A673 (cell line): ENCODE measurements at places on chromosomes 2 and 18. TPM values are rescaled to one million over a fixed set of nuclear protein-coding genes. Genes with fewer than 3 reads are reported as not detected.

The SMIM21 gene
- total RNA-seq, result not detected in 2 replicates

DNA sequence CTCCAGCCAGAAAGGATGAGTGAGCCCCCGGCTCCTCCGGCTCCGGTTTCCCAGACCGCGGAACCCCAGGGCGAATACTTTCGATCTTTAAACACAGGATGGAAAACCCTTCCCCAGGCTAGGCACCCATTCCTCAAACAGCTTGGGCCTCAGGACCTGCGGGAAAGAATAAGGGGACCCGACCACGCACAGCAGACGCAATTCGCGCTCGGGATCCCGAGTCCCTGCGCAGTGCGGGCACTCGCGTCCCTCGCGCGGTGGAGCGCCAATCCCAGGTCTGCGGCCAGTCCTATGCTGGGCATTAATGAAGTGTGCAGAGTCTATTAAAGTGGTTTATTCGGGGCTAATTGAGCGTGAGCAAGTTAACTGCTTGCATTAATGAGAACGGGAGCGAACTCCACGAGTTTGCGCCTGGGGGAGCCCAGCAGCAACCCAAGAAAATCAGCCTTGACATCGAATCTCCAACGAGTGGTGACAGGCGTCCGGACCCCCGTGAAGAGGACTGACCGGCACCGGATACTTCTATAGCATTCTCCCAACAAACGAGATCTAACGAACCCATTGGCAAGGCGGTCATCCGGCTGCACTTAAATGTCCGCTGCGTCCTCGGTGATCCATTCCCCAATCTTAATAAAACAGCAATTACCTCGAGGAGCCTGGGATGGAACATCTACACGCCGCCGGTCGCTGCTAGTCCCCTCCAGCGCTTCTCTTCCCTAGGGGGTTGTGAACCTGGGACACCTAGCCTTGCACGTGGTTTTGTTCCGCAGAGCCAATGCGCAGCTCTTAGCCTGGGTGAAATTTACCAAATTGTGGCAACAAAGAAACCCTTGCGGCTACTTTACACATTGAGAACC is 1.6 kb downstream of the OSR1 start:
- peaks cover 96% of the 10 kb centered on the region for H3K27me3 ChIP-seq
- DNase-seq, result no peak
- H3K4me3 ChIP-seq, result no peak overlapping the region

DNA sequence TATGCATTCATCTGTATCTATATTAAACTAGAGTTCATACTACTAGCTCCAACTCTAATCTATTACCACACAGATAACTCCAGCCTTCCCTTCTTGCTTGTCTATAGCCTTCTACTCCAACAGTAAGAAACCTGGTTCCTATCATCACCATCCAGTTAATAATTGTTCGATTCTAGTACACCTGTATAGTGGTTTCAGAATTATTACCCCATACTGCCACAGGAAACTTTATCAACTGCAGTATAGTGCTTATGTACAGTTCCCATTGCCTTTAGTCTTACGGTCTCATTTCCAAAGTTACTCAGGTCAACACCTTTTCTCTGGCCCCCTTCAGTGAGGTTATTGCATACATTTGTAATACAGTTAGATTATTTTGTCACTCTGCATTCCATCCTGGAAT is 14.5 kb downstream of the METTL8 start:
- H3K36me3 ChIP-seq, result no peaks in the 10 kb centered on the region
- DNase-seq, result no peak
- H3K27me3 ChIP-seq, result no peaks in the 10 kb centered on the region

The DGUOK gene
- total RNA-seq, result 106 and 107 TPM in 2 replicates

- no peak overlapping the region for H3K4me3 ChIP-seq
- no peaks in the 10 kb centered on the region for H3K27me3 ChIP-seq
- no peaks in the 10 kb centered on the region for H3K36me3 ChIP-seq
- no peak overlapping the region for H3K27ac ChIP-seq
- DNase-seq, result no peak
- H3K4me1 ChIP-seq, result peaks cover 4% of the 10 kb centered on the region
Observed at GRCh38 chr18:61844726-61845125, 48.1 kb downstream of the RNF152 start.

DNA sequence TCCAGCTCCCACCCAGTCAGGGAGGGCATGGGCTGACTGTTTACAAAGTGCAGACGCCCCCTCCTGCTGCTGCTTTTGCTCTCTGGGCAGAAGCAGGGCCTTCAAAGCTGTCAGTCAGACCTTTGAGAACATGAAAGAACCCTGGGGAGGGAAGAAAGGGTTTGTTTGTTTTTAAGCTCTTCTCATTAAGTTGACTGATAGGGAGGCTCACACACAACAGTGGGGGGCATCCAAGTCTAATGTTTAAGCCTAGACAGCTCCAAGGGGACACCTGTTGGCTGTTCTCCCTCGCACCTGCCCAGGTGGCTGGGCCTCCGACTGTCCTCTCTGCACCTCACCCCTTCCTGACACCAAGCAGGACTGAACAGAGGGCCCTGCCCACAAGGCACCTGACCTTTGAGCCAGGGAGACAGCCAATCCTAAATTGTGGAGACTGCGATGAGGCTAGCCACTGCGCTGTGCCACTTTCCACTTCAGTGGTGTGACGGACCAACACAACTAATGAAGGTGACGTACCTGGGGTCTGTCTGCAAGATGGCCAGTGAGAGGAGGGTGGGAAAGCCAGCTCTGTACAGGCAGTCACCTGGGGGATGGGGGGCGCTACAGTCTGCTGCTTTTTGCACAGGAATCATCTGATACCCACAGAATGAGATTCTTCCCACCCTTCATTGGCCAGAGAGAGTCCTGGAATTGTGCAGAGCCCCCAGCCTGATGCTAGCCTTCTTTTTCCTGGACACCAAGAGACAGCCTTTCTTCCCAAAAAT is 16.3 kb downstream of the ST6GAL2 start:
- no peak overlapping the region for H3K4me3 ChIP-seq
- H3K4me1 ChIP-seq, result no peaks in the 10 kb centered on the region
- H3K27me3 ChIP-seq, result no peaks in the 10 kb centered on the region

DNA sequence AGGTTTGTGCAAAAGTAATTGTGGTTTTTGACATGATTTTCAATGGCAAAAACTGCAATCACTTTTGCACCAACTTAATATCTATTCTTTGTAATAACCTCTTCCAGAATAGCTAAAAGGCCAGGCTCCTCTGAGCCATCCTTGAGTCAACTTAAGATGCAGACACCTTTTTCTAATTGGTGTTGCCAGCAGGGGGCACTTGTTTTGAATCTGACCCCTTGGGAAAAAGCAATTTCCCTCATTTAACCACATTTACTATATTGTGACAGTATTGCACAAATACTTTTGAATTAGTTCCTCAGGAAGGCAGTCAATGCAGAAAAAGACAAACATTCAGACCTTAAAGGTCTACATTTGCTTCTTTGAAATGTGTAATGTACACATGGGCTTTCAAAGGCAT is 78.6 kb upstream of the GALNT5 start:
- no peak for DNase-seq
- no peak overlapping the region for H3K4me3 ChIP-seq
- no peaks in the 10 kb centered on the region for H3K27me3 ChIP-seq
- no peak overlapping the region for H3K27ac ChIP-seq
- no peaks in the 10 kb centered on the region for H3K36me3 ChIP-seq
- H3K4me1 ChIP-seq, result peaks cover 37% of the 10 kb centered on the region

The CYTIP gene
- total RNA-seq, result not detected in 2 replicates

The ZNF396 gene
- 0.84 and 0.94 TPM in 2 replicates for total RNA-seq

GRCh38 chr18:44737623-44738022 is 56.9 kb downstream of the SETBP1 start:
- H3K36me3 ChIP-seq, result no peaks in the 10 kb centered on the region
- H3K4me1 ChIP-seq, result no peaks in the 10 kb centered on the region
- DNase-seq, result no peak
- no peaks in the 10 kb centered on the region for H3K27me3 ChIP-seq

DNA sequence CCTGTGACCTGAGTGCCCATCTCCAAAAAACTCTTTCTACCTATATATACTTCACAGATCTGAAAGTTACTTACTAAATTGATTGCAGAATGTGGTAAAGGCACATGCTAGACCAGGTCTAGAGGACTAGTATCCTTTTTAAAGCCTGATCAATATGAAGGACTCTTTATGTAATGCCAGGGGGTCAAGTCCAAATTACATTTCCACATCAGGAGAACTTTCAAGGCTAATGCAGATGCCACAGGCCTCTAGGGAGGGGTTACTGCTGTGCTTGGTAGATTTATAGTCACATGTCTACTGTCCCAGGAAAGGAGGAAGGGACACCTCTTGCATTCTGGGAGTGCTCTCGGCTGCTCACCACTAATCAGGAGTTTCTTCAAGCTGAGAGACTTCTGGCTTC is 118.4 kb upstream of the NOSTRIN start:
- no peaks in the 10 kb centered on the region for H3K27me3 ChIP-seq
- H3K4me1 ChIP-seq, result no peaks in the 10 kb centered on the region
- H3K4me3 ChIP-seq, result no peak overlapping the region
- H3K27ac ChIP-seq, result no peak overlapping the region

DNA sequence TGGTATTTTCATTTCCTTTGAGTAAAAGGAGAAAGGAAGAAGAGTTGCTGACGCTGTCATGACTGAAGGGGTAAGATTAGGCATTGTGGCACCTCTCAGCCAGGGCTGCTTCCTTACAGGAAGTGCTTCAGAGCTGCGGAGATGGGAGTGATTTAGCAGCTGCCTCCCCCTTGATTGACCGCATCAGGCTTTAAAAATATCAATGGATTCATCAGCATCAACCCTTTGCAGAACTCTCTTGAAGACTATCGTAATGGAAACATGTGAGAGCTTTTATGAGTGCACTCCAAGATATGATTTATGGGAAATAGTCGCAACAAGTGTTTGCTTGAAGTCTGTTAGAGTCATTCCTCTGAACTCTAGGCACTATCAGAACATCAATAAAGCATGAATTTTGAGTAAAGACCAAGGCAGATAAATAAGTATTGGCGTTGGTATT is 141.1 kb downstream of the CSRNP3 start:
- H3K4me3 ChIP-seq, result peak overlapping the region; percentile 28
- peaks cover 46% of the 10 kb centered on the region for H3K4me1 ChIP-seq
- no peaks in the 10 kb centered on the region for H3K27me3 ChIP-seq
- peak overlapping the region; percentile 86 for H3K27ac ChIP-seq
- DNase-seq, result peak; percentile 96
- peaks cover 2% of the 10 kb centered on the region for H3K36me3 ChIP-seq

GRCh38 chr2:149082079-149082478 is 43.6 kb downstream of the LYPD6B start:
- no peak overlapping the region for H3K4me3 ChIP-seq
- H3K36me3 ChIP-seq, result no peaks in the 10 kb centered on the region
- no peak for DNase-seq
- no peaks in the 10 kb centered on the region for H3K27me3 ChIP-seq

The SATB2 gene
- 20.3 and 23.2 TPM in 2 replicates for total RNA-seq

The MYO7B gene
- total RNA-seq, result 0.24 TPM in 1 of 2 replicates, not detected in the other

GRCh38 chr2:75605770-75606529 is 40.6 kb upstream of the MRPL19 start:
- H3K27ac ChIP-seq, result no peak overlapping the region
- H3K36me3 ChIP-seq, result no peaks in the 10 kb centered on the region
- H3K4me3 ChIP-seq, result no peak overlapping the region
- peaks cover 22% of the 10 kb centered on the region for H3K4me1 ChIP-seq
- H3K27me3 ChIP-seq, result no peaks in the 10 kb centered on the region

DNA sequence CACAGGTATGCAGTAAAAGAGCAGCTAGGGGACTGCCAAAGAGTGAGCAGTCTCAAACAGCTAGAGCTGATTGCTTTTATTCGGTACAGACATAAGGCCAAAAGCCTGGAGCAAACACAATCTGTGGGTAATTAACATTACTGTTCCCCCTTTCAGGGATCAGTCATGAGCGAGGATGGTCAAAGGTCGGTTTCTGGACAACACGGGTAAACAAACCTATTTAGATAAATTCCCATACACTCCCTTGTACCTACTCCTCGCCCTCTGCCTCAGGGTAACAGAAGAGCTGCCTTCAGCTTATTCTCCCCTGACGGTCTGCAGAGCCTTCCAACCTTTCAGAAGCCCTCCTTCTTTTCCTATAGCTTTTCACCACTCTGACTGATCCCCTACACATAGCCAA is 586.0 kb downstream of the SUCLG1 start:
- no peaks in the 10 kb centered on the region for H3K4me1 ChIP-seq
- no peaks in the 10 kb centered on the region for H3K27me3 ChIP-seq
- no peak overlapping the region for H3K27ac ChIP-seq
- no peaks in the 10 kb centered on the region for H3K36me3 ChIP-seq
- no peak for DNase-seq

- DNase-seq, result no peak
- no peak overlapping the region for H3K27ac ChIP-seq
- H3K4me3 ChIP-seq, result no peak overlapping the region
- H3K4me1 ChIP-seq, result peaks cover 25% of the 10 kb centered on the region
Observed at GRCh38 chr2:126659562-126660467, 3.9 kb downstream of the GYPC start.

DNA sequence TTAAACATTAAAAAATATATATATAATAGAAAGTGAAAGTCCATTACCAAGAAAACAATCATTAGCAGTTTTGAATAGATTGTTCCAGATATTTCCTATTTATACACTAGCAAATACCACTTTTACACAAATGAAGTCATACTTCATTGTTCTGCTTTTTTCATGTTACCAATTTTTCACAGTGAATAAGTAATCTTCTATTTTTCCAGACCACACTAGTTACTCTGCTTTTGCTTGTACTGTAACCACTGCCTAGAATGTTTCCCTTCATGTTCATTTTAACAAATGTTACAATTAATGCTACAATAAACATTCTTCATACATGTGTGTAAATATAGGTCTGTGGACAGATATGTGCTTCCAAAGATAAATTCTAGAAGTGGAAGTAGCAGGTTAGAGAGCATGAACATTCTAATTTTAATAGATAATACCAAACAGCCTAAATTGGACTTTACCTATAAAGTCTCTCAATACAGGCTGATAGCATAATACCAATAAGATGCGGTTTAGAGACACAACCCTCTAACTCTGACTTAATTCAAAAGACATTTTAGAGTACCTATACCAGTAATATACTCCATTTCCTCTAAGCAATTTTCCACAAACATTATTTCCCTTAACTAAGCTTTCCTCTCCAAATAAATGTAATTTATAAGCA is 17.0 kb downstream of the ITSN2 start:
- no peak overlapping the region for H3K27ac ChIP-seq
- no peak for DNase-seq
- H3K4me1 ChIP-seq, result peaks cover 2% of the 10 kb centered on the region
- H3K27me3 ChIP-seq, result no peaks in the 10 kb centered on the region
- H3K36me3 ChIP-seq, result no peaks in the 10 kb centered on the region
- H3K4me3 ChIP-seq, result no peak overlapping the region

- H3K4me1 ChIP-seq, result no peaks in the 10 kb centered on the region
- no peak for DNase-seq
- no peaks in the 10 kb centered on the region for H3K36me3 ChIP-seq
- no peaks in the 10 kb centered on the region for H3K27me3 ChIP-seq
Observed at GRCh38 chr2:157122776-157123175, 134.7 kb upstream of the GALNT5 start.

The SNED1 gene
- 3.0 and 5.0 TPM in 2 replicates for total RNA-seq

DNA sequence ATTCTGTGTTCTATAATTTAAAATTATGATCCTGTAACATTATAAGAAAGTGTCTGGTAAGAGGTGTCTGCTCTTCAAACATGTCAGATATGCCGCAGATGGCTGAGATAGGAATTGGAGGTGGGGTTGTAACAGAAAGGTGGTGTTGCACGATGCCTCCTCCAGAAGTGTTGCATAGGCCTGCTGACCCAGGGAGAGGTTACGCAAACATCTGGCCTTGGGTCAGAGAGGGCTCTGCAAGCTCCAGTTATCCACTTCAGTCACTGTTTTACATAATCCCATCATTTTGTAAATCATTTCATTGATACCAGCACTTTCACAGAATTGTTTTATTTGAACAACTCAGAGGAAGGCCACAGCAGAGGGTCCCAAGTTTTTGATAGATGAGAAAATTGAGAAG is 256.5 kb downstream of the OSR1 start:
- no peaks in the 10 kb centered on the region for H3K4me1 ChIP-seq
- no peaks in the 10 kb centered on the region for H3K27me3 ChIP-seq
- no peak overlapping the region for H3K4me3 ChIP-seq
- DNase-seq, result no peak
- no peak overlapping the region for H3K27ac ChIP-seq

The SLC16A14 gene
- 2.2 and 3.0 TPM in 2 replicates for total RNA-seq
